Anterior cingulate cortex (tissue), 58 donors: ENCODE measurements at places on chromosomes 3 and 15.

DNA sequence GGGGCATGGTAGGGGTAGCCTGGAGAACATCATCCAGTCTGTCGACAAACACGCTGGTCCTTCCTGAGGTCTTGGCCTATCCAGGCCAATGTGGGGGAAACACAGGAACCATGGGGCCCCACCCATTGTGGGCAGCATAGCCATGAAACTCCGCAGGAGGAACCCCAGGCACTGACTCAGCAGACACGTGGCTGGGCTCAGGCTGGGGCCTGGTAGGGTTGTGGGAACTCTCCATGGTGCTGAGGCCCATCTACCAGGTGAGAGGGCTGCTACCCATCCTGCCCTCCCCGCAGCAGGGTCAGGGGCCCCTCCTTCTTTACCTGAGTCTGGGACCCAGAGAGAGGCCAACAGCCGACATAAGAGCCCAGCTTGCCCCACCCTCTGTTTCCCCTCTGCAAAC is 22.6 kb upstream of the CACNA2D2 start:
- no peak for DNase-seq

DNA sequence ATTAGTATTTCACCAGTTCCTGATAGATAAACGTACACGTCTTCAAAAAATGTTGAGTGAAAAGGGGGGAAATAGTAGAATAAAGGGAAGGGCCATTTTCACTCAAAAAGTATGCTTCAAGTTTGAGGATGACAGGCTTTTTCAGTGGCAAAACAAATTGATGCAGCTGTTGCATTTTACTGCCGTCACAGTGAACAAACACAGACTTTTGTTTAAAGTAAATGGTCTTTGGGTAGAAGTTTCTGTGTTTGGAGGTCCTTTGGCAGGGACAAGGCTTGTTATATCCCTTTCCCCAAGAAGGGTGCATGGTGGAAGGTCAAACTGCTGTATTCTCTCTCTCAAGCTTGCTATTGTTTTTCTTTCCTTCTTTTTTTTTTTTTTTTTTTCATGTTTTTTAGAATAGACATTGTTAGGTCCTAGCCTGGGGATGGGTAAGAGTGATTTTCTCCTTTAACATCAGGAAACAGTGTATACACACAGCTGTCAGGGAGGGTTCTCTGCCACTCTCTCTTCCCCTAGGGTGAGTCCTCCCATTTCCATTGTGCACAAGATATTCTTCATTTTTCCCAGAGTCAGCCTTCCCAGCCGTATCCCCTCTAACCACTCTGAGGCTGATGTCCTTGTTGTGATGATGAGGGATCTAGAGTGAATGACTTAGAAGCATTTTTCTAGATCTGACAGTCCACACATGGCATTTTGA is 6.6 kb upstream of the SUCNR1 start:
- DNase-seq: no peak

DNA sequence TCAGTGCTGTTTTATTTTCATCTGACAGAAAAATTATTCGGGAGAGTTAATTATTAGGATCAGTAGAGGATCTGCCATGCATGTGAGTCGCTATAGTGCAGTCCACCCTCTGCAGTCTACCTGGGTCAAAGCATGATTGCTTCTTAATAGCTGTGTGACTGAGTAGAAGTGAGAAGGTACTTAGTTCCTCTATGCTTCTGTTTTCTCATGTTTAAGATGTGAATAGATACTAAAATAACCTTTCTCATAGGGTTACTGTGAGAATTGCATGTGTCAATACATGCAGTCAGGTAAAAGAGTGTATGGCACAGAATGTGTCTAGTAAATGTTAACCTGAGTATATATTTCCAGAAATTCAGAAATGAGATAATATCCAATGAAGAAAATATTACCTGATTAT is 435.7 kb downstream of the NAALADL2 start:
- DNase-seq: no peak

- peak; percentile 53 for DNase-seq
Observed at GRCh38 chr3:149610351-149611105, 47.3 kb downstream of the WWTR1 start.

- DNase-seq: no peak
Observed at GRCh38 chr15:67134067-67134838, 68.9 kb downstream of the SMAD3 start.

DNA sequence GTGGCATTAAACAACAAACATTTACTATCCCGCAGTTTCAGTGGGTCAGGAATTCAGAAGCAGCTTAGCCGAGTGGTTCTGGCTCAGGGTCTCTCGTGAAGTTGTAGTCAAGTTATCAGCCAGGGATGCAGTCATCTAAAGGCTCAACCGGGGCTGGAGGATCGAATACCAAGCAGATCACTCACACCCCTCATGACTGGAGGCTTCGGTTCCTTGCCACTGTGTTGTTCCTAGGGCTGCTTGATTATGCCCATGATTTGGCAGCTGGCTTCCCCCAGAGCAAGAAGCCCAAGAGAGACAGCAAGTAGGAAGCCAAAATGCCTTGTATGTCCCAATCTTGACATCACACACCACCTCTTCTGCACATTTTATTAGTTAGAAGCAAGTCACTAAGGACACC is 33.9 kb upstream of the CDCP1 start:
- no peak for DNase-seq

GRCh38 chr3:101701696-101702634 is 15.4 kb upstream of the RPL24 start:
- no peak for DNase-seq

DNA sequence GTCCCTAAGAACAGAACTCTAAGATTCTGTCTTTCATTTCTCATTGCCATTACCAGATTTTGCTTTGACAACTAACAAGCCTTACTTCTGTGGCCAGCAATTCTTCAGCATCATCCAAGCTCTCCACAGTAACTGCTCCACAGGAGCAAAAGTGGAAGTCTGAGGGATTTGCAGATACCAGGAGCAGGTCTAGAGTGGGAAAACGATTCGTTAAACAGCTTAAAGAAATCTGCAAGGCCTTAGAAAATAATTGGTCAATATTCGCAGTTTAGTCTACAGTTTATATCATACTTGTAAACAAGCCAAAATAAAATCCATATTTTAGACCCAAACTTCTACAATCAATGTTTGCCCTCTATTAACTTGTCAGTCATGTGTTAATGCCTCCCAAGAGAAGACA is 24.1 kb downstream of the MYH15 start:
- no peak for DNase-seq

GRCh38 chr3:62562596-62562995 is 189.2 kb upstream of the FEZF2 start:
- no peak for DNase-seq

DNA sequence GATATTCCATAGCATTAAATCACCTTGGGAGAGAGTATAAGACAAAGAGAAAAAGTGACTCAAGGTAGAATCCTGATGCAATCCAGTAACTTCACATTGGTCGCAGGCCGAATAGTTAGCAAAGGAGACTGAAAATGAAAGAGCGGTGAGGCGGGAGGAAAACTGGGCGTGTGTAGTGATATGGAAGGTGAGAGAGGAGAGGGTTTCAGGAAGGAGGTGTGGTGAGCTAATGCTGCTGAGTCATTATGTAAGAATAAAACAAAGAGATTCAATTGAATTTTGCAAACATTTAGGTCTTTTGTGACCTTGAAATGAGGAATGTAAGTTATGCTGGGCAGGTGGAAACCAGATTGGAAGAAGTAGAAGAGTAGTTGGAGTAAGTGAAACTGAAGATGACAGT is 235.3 kb downstream of the C3orf38 start:
- no peak for DNase-seq

- no peak for DNase-seq
Observed at GRCh38 chr3:35383719-35384555, 255.4 kb upstream of the ARPP21 start.

DNA sequence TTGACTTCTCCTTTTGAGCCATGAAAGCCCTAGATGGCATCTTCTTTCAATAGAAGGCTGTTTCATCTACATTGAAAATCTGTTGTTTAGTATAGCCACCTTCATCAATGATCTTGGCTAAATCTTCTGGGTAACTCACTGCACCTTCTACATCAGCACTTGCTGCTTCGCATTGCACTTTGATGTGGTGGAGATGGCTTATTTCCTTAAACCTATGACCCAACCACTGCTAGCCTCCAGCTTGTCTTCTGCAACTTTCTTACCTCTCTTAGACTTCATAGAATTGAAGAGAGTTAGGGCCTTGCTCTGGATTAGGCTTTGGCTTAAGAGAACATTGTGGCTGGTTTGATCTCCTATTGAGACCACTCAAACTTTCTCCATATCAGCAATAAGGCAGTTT is 189.8 kb downstream of the PLCL2 start:
- DNase-seq: no peak

GRCh38 chr3:42428830-42429229 is 18.4 kb upstream of the LYZL4 start:
- no peak for DNase-seq

GRCh38 chr3:129890125-129890524 is 3.4 kb downstream of the TMCC1 start:
- no peak for DNase-seq

DNA sequence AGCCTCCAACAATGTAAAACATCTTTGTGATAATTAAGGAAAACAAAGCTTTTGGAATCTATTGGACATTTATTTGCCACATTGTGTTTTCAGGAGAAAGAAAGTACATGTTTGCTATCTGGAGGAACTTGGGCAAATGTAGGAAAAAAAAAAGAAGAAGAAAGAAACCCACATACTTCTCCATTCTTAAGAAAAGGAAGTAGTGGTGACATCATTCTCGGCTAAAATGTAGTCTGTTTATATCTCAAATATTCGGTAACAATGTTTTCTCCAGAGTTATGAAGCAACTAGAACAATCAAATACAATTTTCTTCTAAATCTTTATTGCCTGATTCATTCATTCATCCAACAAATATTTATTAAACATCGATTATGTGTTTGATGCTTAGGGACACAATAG is 2.3 kb upstream of the TGFBR2 start:
- no peak for DNase-seq

DNA sequence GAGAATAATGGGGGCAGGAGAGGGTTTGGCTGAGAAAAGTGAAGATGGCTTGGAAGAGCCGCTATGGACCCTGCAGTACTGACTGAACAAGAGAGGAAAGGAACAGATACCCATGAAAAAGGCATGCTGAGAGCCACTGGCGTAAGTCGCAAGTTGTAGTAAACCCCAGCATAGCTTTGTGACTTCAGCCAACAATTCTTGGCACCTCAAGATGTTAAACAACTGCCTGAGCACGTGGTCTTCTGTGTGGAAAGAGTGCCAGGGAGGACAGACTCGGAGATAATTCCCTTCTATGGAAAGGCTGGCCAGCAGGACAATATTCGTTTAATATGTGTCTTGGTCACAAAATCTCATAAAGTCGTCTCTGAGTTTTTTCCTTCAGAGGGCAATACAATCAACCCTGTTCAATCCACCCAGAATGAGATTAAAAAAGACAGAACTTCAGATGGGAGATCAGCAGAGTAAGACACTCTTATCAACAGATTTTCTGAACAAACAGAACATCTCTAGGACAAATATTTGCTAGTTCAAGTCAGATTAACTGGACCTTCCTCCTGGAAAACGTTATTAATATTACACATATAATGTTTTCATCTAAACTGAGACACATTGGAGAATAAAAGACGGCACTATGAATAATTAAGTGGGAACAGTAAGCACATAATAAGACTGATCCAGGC is 49.2 kb downstream of the NEK10 start:
- DNase-seq: no peak

GRCh38 chr3:32421991-32422859 is 30.6 kb downstream of the CMTM7 start:
- DNase-seq: no peak

GRCh38 chr15:58631319-58631718 is 118.2 kb downstream of the ADAM10 start:
- DNase-seq: no peak

GRCh38 chr3:99686955-99687612 is 48.7 kb downstream of the COL8A1 start:
- no peak for DNase-seq

DNA sequence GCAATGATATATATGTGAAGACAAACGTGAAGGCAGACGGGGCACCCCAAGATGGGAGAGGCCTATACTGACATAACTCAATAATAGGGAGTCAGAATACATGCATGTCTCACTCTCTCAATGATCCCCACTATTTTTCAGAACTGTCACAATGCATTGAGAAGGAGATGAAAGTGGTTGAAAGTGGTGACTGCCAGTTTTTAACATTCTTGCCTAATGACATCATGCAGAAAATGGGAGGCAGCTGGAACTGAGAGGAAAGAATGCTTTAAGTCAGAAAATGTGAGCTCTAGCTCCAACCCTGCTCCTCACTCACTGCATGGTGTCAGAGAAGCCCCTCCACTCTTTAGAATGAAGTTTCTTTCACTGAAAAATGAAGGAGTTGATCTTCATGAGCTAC is 55.3 kb upstream of the P2RY1 start:
- DNase-seq: no peak

- DNase-seq: no peak
Observed at GRCh38 chr3:148083526-148084182, 614.0 kb upstream of the AGTR1 start.

GRCh38 chr15:31570591-31570990 is 244.0 kb downstream of the KLF13 start:
- DNase-seq: no peak

DNA sequence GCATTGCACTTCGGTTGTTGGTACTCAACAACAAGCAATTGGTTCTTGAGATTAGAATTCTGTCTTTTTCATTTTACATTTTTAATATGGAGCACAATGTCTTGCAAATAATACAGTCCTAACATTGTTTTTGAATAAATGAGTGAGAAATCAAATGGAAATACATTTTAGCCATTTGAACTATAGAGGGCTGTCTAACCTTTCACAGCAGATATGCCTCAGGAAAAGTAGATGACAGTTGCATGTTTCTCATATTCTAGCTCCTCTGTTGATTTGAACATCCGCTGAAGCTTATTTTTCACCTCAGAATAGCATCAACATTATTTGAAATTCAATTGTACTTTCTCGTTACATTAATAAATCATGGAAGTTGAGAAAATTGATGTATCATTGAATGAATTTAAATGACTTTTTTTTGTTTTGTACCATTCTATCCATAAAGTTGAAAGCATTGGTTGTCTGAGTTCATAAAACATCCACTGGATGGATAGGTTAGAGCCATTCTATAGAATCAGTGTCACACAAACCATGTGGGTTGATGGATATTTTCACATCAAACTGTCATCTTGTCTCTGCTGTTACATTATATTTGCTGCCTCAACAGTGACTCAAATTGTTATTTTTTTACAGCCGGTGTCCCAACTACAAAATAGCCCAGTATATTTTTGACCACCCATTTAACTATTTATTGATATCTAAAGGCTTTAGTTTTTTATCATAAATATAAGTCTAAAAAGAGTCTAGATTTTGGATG is 928.3 kb downstream of the NSUN3 start:
- DNase-seq: no peak

- DNase-seq: no peak
Observed at GRCh38 chr3:37986479-37987314, 3.9 kb upstream of the VILL start.

DNA sequence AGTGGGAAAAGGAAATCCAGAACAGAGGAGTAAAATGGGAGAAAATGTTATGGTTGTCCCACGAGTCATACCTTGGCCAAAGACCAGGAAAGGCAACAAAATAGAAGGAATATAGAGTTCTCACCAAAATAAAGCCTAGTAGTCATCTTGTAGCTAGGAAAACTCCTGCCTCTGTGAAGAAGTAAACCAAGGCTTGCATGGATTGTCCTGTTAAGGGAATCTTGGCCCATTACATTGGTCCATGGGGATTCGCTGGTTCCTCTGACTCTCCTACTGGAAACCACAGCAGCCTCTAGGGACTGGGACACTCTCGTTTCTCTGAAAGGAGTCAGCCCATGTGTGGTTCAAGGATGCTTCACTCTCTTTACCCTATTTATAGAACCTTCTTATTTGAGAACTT is 62.9 kb upstream of the FNDC3B start:
- no peak for DNase-seq
